H1 (cell line): ENCODE measurements at places on chromosomes 6 and 20. TPM values are rescaled to one million over a fixed set of nuclear protein-coding genes. Genes with fewer than 3 reads are reported as not detected.

Gene TSPO2
- total RNA-seq = not detected in 2 replicates

Gene SF3B5
- total RNA-seq = 195 and 206 TPM in 2 replicates

Gene CDH4
- 7.4 and 7.9 TPM in 2 replicates for total RNA-seq

Gene ABHD16B
- not detected in 2 replicates for total RNA-seq

Gene HDAC2
- 374 and 383 TPM in 2 replicates for total RNA-seq

Gene NEDD9
- total RNA-seq = 12.0 and 12.8 TPM in 2 replicates

Gene BPIFA2
- total RNA-seq = not detected in 2 replicates

Gene PLCB4
- total RNA-seq = 13.8 and 14.1 TPM in 2 replicates

Gene COQ3
- total RNA-seq = 16.2 and 16.6 TPM in 2 replicates

Gene PPP1R14C
- 0.25 and 0.61 TPM in 2 replicates for total RNA-seq

Gene SLC44A4
- 2.5 and 4.8 TPM in 2 replicates for total RNA-seq

Gene SLC9A8
- 6.2 and 6.7 TPM in 2 replicates for total RNA-seq

Gene ACSS1
- total RNA-seq = 2.2 and 2.6 TPM in 2 replicates

Gene VIP
- total RNA-seq = not detected in 2 replicates

Gene RNF146
- 28.8 and 30.8 TPM in 2 replicates for total RNA-seq

Gene RAET1L
- total RNA-seq = not detected in 2 replicates

Gene NRSN1
- 0.29 and 0.78 TPM in 2 replicates for total RNA-seq

Gene TP53TG5
- not detected in 2 replicates for total RNA-seq

Gene SRMS
- total RNA-seq = 0.29 and 0.76 TPM in 2 replicates

Gene CLPSL2
- 1.4 TPM in 2 replicates for total RNA-seq

Gene SRSF3
- total RNA-seq = 689 and 705 TPM in 2 replicates

Gene MEP1A
- total RNA-seq = not detected in 2 replicates

Gene ZKSCAN8
- 23.3 and 24.1 TPM in 2 replicates for total RNA-seq

Gene LIN28B
- total RNA-seq = 92.4 and 94.7 TPM in 2 replicates

Gene ULBP3
- total RNA-seq = 3.3 and 4.2 TPM in 2 replicates

Gene SLPI
- total RNA-seq = not detected in 2 replicates

Gene GTF3C6
- 87.4 and 93.9 TPM in 2 replicates for total RNA-seq

Gene SIRPD
- total RNA-seq = not detected in 2 replicates

Gene CALHM6
- total RNA-seq = 0.93 and 1.1 TPM in 2 replicates

Gene PROKR2
- total RNA-seq = 2.6 and 3.3 TPM in 2 replicates

Gene LPA
- 0.19 and 0.39 TPM in 2 replicates for total RNA-seq

Gene RHAG
- not detected in 2 replicates for total RNA-seq

Gene DNAH8
- not detected in 2 replicates for total RNA-seq

Gene ARMC12
- total RNA-seq = 0.78 and 0.86 TPM in 2 replicates
